ENCODE measurements at places on chromosomes 2 and 18.

- DNase-seq = no peak
Measured at GRCh38 chr2:138504546-138505235, 3.1 kb downstream of the SPOPL start.

DNA sequence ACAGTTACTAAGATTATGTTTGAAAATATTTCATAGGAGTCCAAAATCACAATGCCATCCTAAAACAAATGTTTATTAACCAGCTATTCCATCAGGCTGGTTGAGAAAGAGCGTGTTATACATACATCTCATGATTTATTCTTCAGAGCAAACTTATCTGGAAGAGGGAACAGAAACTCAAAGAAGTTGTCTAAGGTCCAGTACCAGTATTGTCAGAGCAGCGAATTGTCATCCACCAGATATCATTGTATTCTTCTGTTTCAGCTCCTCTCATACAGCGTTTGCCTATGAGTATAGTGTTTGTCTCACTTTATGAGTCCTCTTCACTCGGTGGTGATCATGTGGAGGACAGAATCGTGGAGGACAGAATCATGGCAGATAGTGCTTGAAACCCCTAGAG lies 238.2 kb downstream of the OSR1 start:
- DNase-seq = no peak

- DNase-seq = peak; percentile 13
Measured at GRCh38 chr18:48798334-48799245, 152.2 kb downstream of the SMAD7 start.

DNA sequence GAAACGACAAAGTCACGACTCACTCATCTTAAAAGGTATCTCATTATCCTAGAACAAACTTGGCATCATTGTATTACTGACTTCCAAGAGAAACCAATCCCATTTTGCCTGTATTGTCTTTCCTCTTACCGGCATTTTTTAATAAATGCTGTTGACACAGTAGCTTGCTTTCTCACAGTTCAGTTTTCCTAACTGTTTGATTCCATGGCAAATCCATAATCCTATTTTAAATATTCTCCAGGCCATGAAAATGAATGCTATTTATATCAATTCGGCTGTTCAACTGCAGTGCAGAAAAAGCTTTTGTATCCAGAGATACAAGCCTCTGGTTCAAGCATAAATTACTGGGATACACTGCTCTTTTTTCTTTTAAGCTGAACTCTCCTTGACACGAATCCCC lies 1241.9 kb downstream of the DPP10 start:
- DNase-seq = no peak

DNA sequence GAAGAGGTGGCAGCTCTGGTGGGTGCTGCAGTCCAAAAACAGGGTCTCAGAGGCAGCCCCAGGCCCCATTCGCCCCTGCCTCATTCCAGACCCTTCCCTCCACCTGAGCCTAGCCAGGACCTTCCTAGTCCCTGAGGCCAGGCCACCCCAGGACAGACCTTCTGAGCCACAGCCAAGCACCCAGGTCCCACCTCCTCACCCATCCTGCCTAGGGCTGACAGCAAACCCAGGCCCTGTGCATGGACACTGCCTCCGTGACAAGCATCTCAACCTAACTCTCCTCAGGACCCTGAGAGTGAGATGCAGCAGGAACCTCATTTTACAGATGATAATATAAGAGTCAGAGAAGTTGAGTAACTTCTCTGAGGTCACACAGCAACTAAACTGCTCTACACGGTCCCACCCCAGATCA lies 15.5 kb downstream of the ADRA2B start:
- peak; percentile 10 for DNase-seq
